ENCODE measurements at places on chromosomes 6 and 20.

GRCh38 chr6:34941421-34941820 is 52.4 kb downstream of the ANKS1A start:
- DNase-seq = no peak

DNA sequence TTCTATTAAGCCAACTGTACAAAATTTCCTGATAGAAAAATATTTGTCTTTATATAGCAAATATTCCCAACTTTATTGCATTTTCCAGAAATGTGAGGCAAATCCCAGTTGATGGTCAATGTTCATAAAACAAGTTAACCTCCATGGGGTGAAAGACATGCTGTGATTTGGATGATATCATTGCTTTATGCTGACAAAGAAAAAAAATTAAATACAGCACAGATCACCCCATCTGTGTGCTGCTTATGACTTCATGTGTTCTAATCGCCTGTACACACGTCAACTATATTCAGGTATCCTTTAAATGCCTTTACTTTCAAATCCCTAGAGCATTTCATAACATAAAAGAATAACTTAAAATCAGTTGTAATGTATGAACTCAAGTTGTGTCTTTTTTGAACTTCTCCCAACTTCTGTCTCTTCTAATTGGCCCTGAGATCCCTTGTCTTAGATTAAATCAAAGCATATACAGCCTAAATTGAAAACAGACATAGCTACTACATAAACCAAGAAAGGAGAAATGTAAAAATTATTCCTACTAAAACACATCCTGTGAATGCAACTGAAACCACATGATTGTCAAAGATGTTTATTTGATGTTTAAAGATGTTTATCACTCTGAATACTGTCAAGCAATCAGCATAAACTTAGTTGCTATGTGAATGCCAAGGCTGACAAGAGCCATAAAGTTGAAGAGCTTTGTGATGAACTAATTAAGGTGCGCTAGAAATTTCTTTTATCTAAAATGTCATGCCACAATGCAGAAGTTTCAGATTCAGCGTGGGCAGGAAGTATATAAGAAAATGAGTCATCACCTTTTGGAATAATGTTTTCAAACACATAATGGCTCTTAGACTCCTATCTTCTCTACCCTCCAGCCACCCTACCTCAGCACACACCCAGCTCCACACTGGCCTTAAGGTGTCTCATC is 68.7 kb downstream of the FILIP1 start:
- DNase-seq = no peak

- no peak for DNase-seq
These were observed 71.4 kb upstream of the UFL1 start for GRCh38 chr6:96450082-96450769.

DNA sequence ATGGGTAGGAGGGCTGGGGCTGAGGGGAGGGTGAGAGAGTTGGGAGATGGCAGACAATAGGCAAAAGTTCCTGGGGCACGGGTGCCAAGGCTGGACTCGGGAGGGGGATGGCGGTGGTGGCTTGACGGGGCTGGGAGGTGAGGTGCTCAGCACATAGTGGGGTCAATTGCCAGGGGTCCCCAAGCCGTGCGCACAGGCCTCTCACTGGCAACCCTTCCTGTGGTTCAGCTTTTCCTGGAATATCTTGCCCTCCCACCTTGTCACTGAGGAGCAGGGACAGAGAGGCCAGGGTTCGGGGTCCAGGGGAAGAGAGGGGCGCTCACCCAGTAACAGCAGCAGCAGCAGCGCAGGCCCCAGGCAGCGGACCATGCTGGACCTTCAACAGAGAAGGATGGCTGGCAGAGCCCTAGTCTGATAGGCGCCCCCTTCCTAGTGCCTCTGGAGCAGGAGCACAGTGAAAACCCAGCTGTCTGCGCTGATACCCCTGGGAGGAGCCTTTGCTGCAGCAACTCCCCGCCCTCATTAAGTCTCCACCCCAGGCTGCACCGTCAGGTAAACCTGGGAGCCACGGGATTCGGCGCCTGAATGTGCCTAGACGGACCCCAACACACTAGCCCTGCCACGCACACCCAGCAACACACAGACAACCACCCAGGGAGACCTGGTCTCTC is at the start of gene GFRA4:
TSS of gene GFRA4 (minus strand) at position 369 of the 671 bp plus-strand sequence. CDS start at position 369, 0 bp downstream.
- no peak for DNase-seq

DNA sequence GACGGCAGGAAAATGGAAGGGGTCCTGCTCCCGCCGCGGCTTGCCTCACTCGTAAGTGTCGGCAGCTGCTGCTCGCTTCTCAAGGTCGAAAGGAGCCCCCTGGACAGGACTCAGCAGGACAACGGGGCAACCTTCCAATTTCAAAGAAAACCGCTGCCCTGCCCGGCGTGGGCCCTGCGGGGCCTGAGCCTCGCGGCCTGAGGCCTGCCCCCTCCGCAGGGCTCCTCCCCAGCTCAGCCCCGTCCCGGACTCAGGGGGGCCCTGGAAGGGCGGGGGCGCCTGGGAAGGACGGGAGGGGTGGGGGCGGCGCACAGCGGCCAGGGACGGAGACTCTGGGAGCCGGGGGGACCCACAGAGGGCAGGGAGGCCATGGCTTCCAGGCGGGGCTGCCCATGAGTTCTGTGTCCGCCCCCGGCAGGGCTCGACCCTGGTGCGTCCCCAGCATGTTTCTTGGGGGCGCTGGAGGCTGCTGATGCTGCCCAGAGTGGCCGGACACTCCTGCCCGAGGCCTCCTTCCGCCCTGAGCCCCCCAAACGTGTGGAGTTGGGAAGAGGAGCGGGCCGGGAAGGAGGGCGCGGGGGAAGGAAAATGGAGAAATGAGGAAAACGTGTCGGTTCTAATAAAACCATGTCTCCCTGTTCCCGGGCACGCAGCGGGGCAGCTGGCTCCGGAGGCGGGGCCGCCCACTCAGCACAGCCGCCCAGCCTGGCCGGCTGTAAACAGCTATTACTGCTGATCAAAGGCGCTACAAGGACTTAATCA is 114.6 kb downstream of the DLL1 start:
- no peak for DNase-seq

- no peak for DNase-seq
These were observed 18.4 kb downstream of the SERPINB1 start for GRCh38 chr6:2823104-2823850.

DNA sequence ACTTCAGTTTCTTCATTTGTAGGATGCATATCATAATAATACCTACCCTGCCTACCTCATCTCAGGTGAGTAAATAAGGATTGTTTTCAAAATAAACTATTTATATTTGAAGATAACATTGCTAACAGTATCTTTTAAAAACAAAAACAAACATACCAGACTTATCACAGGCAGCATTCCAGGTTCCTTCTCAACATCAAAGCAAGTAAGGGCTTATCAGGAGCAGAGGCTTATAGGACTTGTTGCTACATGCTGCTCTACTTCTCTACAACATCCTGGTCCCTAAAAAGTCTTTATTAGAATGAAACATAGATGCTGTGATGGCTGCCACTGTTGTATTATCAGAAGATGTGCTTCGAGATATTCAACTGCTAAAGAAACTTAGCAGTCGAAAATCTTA is 149.2 kb upstream of the PRDM1 start:
- DNase-seq = no peak

GRCh38 chr6:129875610-129876520 is 14.8 kb upstream of the TMEM244 start:
- no peak for DNase-seq

GRCh38 chr6:18189196-18189595 is 34.0 kb downstream of the KDM1B start:
- DNase-seq = no peak

DNA sequence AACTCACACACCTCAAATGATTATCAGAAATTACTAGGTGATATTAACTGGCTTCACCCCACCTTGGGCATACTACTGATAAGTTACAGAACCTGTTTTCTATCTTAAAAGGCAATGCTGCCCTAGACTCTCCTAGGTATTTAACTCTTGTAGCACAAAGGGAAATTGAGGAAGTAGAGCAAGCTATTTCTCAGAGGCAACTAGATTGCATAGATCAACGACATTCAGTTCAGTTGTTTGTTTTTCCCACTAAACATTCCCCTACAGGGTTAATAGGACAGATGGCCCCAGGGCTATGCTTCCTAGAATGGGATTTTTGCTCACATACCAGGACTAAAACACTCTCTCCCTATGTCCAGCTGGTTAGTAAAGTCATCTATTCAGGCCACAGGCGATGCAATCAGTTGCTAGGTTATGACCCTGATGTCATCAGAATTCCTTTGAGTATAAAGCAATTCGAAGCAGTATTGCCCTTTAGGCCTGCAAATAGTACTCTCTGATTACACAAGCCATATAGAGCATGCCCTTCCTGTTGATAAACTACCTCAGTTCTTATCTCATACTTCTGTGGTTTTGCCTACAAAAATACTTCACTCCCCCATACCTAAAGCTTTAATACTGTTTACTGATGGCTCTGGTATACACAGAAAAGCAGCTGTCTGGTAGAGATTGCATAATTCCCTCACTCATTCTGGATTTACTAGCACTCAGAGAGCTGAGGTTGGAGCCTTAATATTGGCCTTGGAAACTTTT is 67.4 kb upstream of the ASCC3 start:
- DNase-seq = no peak

GRCh38 chr6:62808565-62809293 is 402.5 kb upstream of the FKBP1C start:
- DNase-seq = peak; percentile 32

DNA sequence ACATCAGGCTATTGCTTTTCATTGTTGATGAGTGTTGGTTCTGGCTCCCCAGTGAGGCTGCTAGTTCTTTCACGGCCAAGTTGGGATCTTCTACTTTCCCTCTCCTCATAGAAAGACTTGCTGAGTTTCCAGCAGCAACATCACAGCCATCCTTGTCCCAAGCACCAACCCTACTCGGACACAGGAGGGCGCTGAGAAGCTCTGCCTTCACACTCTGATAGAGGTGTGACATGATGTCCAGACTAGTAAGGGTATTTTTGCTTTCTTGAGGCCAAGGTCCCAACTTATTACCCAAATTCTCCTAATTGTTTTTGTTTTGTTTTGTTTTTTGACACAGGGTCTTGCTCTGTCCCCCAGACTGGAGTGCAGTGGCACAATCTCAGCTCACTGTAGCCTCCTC is 3.0 kb upstream of the GCM1 start:
- no peak for DNase-seq

DNA sequence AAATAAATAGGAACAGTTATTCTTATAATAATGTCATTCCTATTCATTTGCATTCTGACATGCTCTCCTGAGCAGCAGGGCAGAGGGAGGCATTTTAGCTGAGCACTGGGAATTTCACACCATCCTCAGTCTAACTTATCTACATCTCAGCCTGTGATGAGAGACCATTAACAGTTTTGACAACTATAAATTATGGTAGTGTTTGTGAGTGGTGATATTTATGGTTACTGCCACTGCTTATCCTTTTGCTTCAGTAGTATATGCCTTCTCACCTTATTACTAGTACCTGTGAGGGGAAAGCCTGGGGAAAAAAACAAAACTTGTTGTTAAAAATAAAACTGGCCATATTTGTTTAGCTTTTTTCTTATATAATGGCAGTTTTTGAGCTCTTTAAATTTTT is 17.0 kb upstream of the CHD6 start:
- DNase-seq = no peak

DNA sequence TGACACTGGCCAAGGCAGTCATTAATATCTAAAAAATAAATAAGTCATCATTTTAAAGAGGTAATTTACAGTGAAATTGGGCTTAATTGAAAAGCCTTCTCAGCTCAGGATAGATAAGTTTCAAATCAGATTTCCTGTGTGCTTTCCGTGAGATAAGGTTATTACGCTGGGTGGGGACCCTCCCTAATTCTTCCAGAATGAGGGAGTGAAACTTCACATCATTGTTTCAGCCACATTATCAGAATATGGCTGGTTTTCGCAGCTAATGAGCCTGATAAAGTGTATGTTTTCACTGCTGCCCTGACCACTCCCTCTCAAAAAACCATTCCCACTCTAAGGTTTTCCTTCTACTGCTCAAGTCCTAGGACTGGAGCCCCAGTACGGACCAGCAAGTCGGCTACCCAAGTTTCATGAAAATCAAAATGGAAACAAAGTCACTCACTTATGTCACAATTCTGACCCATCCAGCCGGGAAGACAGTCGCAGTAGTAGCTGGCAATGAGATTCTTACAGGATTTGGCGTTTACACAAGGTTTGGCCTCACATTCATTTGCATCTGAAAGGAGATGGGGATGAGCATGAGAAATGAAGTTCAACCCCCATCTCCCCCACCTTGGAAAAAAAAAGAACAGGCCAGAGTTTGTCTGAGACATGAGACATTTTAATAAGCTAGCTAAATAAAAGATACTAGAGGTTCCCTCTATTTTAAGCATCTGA is 24.6 kb downstream of the JAG1 start:
- no peak for DNase-seq

DNA sequence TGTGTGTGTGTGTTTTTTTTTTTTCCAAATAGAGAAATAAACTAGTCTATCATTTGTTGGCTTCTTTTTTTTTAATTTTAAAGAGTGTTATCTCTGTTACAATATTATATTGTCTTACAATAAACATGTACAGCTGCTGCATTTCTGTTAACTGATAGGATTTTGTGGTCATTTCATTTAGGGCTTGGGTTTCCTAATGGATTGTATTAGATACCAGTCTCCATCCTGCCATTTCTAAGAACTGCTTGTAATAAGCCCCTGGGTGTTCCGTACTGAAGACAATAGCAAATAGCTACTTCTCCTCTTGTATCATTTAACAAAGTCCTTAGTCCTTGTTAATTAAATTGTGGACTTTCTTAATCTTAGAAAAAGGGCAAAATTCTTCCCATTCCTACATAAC is 45.7 kb downstream of the SOBP start:
- no peak for DNase-seq

DNA sequence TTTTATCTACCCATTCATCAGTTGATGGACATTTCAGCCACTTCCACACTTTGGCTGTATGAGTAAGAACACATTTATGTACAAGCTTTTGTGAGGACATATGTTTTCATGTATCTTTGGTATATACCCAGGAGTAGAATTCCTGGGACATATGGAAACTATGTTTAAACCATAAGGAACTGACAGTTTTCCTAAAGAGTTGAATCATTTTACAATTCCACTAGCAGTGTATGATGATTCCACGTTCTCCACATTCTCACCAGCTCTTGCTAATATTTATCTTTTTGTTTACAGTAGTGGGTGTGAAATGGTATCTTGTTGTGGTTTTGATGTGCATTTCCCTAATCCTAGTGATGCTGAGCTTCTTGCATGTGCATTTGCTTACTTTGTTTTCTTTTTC is 338.1 kb downstream of the PLCB1 start:
- no peak for DNase-seq

Data from NCI-H510A (cell line).